Mesothelial cell of epicardium (in vitro differentiated cells): ENCODE measurements at places on chromosomes 12 and 14.

- DNase-seq: no peak
These were observed 354.0 kb downstream of the ETNK1 start for GRCh38 chr12:22978962-22979361.

GRCh38 chr14:34874386-34875030 lies 652 bp downstream of the BAZ1A start:
- DNase-seq: peak; percentile 77

DNA sequence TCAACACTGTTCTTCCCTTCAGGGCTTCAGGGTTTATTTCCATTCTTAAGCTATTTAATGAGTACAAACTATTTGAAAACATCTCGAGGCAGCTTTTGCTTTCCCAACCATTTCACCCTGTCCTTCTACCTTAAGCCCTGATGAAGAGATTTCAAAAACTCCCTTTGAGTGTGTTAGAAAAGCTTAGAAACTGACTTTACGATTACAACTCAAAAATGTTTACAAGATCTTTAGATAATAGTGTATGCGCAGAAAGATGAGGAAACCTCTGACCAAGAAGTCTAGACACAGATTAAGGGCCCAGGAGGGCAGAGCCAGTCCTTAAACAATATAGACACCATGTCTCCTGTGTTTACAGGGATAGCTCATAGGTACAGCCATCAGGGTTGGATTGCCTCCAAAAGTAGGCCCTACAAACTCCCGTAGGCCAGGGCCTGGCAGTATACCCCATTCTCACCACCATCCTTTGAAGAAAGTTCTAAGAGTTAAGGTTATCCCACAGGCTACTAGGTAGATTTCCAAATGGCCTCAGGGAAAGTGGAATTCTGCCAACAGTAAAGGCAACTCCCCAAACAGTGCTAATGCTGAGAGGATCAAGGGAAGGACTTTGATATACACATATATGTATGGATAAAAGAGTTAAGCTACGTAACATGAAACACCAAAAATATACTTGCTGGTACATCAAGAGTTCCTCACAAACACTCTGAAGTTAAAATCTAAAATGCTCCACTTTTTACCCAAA lies 11.4 kb upstream of the SOS2 start:
- DNase-seq: no peak

DNA sequence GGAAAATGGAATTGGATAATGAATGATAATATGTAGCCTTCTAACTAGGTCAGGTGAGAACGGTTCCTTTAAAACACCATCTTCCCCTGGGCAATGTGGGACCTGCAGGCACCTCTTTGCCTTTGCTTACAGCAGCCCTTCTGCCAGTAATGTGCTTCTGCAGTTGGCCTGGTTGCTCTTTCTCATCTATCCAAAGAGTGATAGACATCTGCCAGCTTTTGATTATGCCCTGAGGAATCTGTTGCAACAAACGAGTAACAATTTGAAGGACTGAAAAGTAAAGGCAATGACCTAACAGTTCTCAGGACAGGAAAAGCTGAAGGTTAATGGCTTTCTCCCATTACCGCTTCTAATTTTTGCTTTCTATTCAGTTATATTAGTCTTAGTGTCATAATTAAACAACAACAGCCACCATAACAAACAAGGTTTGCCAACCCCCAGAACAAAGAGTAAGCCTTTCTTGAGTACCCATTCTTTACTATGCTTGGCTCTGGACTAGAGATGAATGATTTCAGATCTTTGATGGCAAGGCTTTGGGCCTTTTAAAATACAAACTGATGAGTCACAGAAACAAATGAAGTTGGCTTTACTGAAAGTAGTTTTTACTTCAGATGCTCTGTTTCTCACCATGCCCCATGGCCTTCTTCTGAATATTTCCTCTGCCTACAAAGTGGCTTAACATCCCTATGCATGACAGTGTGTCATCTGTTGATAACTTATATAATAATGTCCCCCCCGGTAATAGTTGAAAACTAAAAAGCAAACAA lies 76.1 kb upstream of the KRR1 start:
- DNase-seq: no peak

DNA sequence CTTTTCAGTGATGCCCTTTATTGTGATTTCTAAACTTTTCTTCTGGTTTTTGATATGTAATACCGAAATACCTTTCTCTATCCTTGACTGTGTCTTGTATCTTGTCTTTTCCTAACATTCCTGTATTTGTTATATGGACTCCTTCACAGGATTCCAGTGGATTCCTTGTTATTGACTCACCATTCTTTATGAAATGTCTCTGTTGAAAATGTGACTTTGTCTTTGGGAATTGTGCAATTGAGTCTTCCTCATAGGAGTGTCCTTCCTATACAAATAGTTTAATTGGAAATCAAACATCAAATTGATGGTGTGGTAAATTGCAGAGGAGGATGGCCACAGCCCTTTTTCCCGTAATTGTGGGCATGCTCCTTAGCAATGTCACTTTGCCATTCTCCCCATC lies 296.6 kb upstream of the KITLG start:
- no peak for DNase-seq

DNA sequence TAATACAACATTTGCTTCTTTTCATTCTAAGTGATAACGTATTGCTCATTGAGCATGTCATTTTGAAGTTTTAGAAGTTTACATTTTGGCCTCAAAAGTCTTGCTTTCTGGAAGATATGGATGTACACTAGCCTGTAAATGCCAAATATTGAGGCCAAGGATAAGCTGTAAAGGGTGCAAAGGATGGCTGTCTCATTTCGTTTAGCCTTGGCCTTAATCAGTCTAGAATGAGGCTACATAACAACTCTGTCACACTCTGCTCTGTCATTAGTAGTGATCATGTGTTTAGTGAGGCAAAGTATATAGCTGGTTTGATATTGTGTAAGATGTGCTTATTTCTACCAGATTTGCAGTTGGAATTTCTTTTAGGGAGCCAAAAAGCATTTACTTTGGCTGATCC lies 344.5 kb downstream of the TMTC2 start:
- no peak for DNase-seq

- DNase-seq: no peak
These were observed 55.2 kb downstream of the PTGER2 start for GRCh38 chr14:52369305-52369801.

DNA sequence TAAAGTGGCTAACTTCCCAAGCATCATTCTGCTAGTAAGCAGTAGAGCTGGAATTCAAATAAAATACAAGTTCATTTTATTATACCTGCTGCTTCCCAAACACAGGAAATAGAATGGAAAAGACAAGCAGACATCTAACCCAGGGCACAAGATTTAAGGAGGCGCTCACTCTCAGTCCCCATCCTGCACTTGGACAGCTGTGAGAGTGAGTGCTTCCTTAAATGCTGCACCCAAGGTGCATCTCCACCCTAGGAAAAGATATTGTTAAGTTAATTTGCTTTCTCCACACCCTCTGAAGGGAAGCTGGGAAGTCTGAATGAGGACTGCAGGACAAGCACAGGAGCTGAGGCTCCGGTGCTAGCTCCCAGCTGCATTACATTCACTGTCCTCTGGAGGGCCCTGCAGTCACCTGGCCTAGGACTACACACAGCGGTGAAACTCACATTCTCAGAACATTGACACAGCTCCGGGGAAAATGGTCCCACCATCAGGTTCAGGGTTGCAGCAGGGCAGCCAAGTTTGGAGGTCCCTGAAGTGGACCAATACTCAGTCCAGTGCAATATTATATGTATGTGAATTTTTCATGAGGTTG lies 14.2 kb downstream of the HEBP1 start:
- no peak for DNase-seq

DNA sequence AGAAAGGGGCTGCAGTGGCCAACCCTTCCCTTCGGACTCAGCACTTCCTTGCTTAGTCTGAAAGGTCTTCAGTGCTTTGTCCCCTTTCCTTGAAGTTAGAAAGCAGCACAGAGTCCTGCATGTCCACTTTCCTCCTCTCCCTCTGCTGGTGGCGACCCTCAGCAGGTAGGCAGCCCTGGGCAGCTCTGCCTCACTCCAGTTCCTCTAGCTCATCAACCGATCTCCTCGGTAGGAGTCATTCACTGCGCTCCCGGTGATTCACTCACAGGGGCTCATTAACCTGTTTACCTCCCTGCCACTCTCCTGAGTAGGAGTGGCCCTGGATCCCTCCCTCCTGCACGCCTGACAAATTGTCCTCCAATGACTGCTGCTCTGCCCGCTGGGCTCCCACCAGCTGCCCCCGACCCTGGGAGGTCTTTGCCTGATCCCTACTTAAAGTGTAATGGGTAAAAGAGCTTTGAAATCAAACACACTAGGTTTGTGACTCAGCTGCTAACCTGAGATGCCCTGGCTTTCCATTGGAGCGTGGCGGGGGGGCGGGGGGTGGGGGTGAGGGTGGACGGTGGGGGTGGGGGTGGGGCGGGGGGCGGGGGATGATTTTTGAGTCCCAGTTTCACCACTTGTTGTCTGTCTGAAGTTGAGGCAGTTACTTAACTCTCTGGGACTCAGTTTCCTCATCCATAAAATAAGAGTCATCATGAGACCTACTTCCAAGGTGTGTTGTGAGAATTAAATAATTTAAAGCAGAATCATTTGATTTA lies 4.2 kb downstream of the SCNN1A start:
- no peak for DNase-seq
